Diencephalon (tissue), 1 donor: ENCODE measurements at places on chromosomes 13 and 19. TPM values are rescaled to one million over a fixed set of nuclear protein-coding genes. Genes with fewer than 3 reads are reported as not detected.

The KCNN4 gene
- not detected for total RNA-seq

The MTUS2 gene
- total RNA-seq, result 19.4 TPM

The SLC1A6 gene
- 56.7 TPM for total RNA-seq

The PRODH2 gene
- not detected for total RNA-seq

The N4BP2L1 gene
- total RNA-seq, result 13.8 TPM

The CALR3 gene
- total RNA-seq, result not detected

The KIRREL2 gene
- 1.8 TPM for total RNA-seq

The CDX2 gene
- total RNA-seq, result not detected

The NCR1 gene
- not detected for total RNA-seq

The TMPRSS9 gene
- total RNA-seq, result 0.23 TPM

The SIGLECL1 gene
- total RNA-seq, result not detected
